ENCODE measurements at places on chromosomes 3 and 15. TPM values are rescaled to one million over a fixed set of nuclear protein-coding genes. Genes with fewer than 3 reads are reported as not detected.
A peak's percentile ranks its signal among the peaks of the same experiment; 100 is the strongest.

The ZNF710 gene
- 45.7 TPM for total RNA-seq

- no peak for DNase-seq
These were observed 65.3 kb downstream of the MOBP start for GRCh38 chr3:39532777-39533176.

GRCh38 chr15:68228971-68229385, 550 bp downstream of the CLN6 start:
- DNase-seq = no peak

- no peak for DNase-seq
These were observed 71.9 kb upstream of the FBN1 start for GRCh38 chr15:48717458-48717857.

GRCh38 chr3:178422406-178422805, 113.8 kb upstream of the KCNMB2 start:
- DNase-seq = no peak

DNA sequence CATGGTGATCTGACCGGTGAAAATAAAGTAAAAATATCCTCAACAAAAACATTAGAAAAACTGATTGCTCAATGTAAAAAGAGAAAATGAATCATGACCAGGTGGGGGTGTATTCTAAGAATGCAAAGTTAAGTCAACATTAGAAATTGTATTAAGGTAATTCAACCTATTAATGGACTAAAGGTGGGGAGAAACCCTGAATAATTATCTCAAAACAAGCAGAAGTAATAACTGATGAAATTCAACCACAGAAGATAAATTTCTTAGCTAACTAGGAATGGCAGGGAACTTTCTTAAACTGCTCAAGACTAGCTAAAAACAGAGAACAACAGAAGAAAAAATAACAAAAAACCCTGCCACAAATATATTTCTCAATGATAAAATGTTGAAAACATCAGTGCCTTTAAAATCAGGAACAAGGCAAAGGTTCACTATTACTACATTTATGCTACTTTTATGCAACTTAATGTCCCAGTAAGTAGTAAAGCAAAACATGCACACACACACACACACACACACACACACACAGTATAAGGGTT, 204.4 kb upstream of the THBS1 start:
- DNase-seq = no peak

The RNF13 gene
- total RNA-seq = 170 TPM

DNA sequence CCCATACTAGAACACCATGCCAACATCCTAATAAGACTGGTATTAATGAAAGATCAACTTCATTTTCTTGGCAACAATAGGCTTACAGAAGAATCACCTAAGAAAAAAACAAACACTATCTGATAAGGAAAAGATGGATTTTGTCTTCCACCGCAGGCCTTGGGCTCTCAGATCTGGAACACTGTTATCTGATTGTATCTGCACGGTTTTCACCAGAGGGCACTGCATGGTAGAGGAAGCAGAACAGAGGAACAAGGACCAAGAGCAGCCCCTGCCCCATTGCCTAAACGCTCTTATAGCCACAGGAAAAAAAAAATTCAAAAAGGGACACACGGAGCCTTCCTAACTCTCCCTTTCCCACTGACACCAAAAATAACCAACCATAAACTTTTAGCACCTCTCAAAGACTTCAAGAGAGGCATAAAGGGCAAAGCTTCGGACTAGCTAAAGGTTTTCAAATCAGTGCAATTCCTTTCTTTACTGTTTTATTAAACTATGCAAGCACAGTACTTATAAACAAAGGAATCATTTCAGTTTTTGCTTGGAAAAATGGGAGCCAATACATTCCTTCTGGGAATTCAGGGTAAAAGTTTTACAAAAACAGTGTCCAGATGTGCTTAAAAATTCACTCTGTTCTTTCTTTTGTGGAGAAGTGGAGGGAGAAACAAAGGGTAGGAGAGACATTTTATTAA, 23.3 kb downstream of the IL17RD start:
- no peak for DNase-seq

The MELTF gene
- 2.6 TPM for total RNA-seq

The GRK7 gene
- total RNA-seq = 0.12 TPM

DNA sequence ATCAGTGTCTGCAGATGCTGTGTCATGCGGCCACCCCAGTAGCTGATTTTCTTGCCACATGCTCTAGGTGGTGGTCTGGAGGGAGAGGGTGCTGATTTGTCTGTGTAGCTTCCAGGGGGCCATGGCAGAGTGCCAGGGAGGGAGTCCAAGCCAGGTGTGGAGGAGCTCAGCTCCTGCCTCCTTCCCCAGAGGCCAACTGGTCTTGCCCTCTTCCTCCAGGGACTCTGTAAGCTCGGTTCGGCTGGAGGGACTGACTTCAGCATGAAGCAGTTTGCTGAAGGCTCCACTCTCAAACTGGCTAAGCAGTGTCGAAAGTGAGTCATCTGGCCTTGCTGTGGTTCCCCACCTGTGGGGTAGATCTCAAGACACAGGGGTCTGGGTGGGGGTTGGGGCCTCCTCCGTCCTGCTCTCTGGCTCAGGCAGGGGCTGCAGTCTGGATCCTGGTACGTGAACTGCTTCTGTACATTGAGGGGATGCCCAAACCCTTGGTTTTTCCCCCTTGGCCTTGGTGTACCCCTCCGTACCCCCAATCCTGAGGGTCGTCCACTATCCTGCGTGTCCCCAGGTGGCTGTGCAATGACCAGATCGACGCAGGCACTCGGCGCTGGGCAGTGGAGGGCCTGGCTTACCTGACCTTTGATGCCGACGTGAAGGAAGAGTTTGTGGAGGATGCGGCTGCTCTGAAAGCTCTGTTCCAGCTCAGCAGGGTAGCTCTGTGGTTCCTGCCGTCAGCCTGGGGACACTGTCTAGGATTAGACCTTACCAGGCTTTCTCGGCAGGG, 6.9 kb upstream of the RCCD1 start:
- DNase-seq = no peak

GRCh38 chr3:84925571-84925970, 33.2 kb upstream of the CADM2 start:
- DNase-seq = no peak

- no peak for DNase-seq
These were observed 30.5 kb downstream of the RTP1 start for GRCh38 chr3:187227658-187228258.

- DNase-seq = no peak
These were observed 42.1 kb downstream of the TERC start for GRCh38 chr3:169722724-169723123.

DNA sequence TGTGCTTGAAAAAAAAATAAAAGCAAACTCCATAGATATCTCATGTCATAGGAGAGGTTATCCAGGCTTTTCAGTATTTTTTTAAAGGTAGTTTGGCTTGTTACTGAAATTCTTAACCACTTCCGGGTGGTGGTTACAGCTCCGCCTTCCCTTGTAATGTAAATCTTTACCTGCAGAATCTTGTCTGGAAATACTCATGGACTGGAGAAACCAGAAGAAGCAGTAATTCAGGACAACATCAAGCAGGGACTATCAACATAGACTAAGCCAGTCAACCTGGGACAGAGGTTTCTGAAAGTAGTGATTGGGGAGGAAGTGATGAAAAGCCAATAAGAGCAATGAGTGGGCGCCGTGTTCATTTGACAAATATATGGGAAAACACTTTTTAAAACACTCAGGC, 78.9 kb upstream of the SKOR1 start:
- DNase-seq = no peak

GRCh38 chr15:60626669-60627068, 147.7 kb upstream of the ICE2 start:
- no peak for DNase-seq

The SEMA6D gene
- 5.0 TPM for total RNA-seq

- DNase-seq = no peak
These were observed 243.1 kb upstream of the GOLGA6L4 start for GRCh38 chr15:83992324-83993031.

The SAMMSON gene
- 0.12 TPM for total RNA-seq

GRCh38 chr15:90222547-90222946, 11.2 kb downstream of the CIB1 start:
- DNase-seq = no peak

The DISP2 gene
- total RNA-seq = 0.23 TPM

DNA sequence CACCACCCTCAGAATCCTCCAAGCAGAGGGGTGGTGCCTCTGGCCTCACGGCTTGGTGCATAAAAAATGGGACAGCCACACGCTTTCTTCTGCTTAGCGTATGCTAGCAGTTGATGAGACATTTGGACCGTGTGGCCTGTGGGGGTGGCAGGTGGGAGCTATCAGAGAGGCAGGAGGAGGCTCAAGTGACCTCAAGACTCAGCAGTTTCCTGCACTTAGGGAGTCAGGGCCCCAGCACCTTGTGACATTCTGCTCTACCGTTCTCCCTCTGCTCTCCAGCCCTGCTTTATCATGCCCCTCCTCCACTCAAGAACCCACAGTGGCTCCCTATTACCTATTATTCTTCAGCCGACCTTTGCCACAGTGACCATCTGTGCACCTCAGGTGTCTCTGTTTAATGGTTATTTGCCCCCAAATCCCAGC, 41.0 kb upstream of the CGNL1 start:
- DNase-seq = no peak

DNA sequence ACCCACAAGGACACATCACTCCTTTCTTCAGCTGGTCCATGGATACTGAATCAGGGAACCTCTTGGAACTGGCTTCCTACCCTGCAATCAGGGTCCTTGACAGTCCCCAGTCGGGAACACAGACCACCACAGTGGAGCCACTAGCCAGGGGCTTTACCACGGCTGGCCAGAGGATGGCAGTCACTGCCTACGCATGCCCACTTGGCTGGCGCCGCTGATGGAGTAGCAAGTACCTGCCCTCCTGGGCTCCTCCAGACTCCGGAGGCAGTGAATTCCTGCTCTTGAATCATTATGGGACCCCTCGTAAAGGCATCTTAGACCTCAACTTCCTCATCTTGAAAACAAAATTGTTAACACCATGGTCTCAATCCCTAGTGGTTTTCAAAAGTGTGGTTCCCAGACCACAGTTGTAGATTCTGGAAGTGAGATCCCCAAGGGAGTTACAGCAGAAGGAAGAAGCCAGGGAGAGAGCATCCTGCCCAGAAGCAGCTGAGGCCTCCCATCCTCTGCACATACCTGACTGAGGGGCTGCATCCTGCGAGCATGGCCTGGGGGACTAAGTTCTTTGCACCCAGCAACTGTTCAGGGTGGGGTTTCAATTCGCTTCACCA, 9.1 kb upstream of the SKIC8 start:
- DNase-seq = peak; percentile 75

GRCh38 chr3:46993986-46994385, 14.5 kb downstream of the NBEAL2 start:
- DNase-seq = no peak
